Kidney (tissue), 22 donors: ENCODE measurements at places on chromosomes 7 and 10. TPM values are rescaled to one million over a fixed set of nuclear protein-coding genes. Genes with fewer than 3 reads are reported as not detected.

Gene GALNT17
- polyA plus RNA-seq, result 5.5 TPM

DNA sequence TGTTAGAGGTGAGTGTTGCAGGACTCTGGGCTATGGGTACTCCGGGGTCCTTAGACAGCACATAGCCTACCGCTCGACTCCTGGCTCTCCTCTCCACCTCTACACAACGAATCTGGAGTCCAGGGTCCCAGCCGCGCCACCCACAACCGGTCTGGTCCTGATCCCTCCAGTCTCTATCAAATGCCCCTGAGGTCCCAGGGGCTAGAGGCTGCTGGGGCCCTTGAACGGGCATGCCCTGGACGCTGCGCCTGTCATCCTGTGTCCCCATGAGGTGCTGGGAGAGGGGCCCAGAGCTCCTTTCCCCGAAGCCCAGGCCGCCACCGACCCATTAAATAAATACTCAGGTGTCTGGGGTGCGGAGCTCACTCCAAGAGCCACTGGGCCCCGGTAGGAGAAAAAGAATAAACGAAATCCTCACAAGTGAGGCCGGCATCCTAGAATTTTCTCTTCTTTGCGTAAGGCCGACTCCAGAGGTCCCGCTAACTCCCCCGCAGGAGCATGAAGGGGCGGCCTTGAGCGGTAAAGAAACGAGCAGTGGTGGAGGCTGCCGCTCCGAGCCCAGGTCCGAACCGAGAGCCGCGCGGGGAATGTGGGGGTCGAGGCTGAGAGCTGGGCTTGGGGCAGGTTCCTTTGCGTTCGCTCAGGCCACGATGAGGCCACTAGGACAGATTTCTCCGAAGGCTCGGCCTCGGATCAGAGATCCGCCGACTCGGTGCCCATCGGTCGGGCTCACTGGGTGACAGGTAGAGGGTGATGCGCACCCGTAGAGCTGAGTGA, 166.7 kb downstream of the NRF1 start:
- H3K27ac ChIP-seq, result no peak overlapping the region
- H3K4me3 ChIP-seq, result no peak overlapping the region
- no peaks in the 10 kb centered on the region for H3K36me3 ChIP-seq
- H3K27me3 ChIP-seq, result peaks cover 28% of the 10 kb centered on the region
- peaks cover 18% of the 10 kb centered on the region for H3K4me1 ChIP-seq

DNA sequence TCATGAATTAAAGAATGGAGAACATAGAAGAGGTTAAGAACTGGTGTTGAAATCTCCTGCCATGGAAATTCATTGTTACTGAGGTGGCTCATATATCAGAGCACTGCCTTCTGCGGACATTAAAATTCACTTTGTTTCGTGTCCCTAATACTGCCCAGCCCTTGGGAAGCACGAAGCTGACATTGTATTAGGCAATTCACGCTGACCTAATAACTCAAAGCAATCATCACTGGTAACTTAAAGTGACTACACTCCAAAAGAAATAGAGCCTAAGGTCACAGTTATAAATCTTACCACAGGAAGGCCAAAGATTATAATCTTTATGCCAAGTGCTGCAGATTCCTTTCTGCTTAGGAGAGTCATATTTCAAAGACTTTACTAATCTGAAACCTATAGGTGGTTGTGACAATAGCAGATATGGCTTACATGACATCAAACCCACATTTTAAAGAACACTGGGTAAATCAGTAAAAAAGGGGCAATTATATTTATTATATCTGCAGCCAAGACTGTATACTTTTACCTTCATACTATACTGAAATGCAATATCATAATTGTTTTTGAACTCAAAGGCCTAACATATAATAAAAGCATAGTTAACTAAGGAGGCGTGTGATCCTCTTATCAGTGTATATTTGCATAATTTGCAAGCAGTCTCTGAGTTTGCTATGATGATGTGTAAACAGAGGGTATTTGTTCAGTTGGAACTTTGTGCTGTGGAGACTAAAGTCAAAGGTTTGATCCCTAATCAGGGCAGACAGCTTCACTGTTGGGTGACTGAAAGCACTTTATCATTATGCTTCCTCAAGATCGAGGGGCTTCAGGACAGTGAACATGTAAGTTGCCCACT, 51.9 kb upstream of the CAPZA2 start:
- DNase-seq, result no peak
- peaks cover 31% of the 10 kb centered on the region for H3K4me1 ChIP-seq
- no peaks in the 10 kb centered on the region for H3K27me3 ChIP-seq
- H3K36me3 ChIP-seq, result no peaks in the 10 kb centered on the region
- H3K4me3 ChIP-seq, result no peak overlapping the region

DNA sequence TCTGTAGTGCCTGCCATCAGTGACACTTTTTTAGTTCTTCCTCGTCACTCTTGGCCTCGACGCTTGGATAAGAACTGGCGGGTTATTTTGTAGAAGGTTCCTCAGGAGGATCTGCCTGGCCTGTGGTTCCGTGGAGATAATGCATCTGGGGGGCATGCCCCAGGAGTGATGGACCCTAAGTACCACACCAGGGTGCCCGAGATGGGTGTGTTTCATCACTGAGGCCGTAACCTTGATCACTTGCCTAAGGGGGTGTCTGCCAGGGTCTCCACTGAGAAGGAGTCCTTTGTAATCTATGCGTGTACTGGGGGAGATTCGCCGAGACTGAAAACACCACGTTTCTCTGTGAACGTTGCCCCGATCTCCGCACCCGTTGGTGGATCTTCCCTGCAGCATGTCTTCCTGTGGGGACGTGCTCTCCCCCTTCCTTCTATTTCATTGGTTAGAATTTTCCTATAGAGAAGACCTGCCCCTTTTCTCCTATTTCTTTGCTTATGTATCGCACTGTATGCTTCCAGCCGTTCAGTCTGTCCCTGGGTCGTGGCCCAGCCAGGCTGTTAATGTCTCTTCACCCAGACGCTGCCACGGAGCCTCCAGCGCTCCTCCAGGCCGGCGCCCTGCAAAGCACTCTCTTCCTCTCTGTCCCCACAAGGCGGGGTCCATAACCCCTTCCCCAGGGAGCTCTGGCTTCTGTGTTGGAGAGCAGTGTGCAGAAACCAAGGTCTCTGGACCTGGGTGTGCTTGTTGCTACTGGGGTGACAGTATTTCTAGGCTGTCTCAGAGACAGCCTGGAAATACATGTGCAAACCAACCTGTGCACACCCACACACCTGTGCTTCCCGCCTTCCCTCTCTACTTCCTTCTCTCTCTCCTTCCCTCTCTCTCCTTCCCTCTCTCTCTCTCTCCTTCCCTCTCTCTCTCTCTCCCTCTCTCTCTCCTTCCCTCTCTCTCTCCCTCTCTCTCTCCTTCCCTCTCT, 14.4 kb upstream of the DPYSL4 start:
- H3K27ac ChIP-seq, result no peak overlapping the region
- H3K4me3 ChIP-seq, result no peak overlapping the region
- no peaks in the 10 kb centered on the region for H3K4me1 ChIP-seq
- no peaks in the 10 kb centered on the region for H3K27me3 ChIP-seq
- no peaks in the 10 kb centered on the region for H3K36me3 ChIP-seq

DNA sequence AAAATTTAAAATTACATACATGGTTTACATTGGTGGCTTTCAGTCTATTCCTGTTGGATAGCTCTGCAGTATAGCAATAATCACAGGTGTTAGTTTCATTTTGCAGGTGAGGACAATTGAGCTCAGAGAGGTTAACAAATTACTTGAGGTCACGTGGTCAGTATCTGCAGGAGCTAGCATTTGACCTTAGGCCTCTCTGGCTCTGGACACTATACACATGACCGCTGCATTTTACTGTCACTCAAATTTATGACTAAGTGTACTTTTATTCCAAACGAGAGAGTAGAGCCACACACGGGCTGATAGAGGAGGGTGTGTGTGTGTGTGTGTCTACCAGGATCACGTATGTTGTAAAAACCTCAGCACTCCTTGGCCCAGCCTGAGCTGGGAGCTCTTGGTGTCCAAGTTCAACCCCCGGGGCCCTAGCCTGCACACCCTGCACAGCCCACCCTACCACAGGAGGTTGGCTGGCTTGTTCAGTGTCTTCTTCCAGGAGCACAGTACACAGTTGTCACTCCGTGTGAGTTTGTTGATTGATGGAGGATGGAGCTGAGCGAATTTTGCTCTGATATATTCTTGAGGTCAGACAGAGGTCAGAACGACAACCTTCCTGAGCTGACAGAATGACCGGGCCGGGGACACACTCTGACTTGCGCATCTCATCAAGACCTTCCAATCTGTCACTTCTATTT, 272.7 kb downstream of the GFRA1 start:
- no peak overlapping the region for H3K4me3 ChIP-seq
- H3K27ac ChIP-seq, result no peak overlapping the region
- no peaks in the 10 kb centered on the region for H3K4me1 ChIP-seq
- H3K36me3 ChIP-seq, result no peaks in the 10 kb centered on the region
- no peaks in the 10 kb centered on the region for H3K27me3 ChIP-seq

Gene PITX3
- polyA plus RNA-seq, result 0.39 TPM

DNA sequence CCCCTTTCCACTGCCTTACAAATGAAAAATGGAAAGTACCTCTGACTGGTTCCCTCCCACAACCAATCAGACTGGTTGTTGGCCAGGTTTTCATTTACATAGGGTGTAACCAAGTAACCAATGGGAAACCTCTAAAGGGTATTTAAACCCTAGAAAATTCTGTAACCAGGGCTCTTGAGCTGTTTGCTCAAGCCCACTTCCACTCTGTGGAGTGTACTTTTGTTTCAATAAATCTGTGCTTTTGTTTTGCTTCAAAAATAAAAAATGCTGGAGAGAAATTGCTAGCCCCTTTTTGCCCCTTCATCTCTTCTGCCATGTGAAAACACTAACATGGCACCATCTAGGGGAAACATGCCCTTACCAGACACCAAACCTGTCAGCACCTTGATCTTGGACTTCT, 129.5 kb downstream of the AHR start:
- H3K4me1 ChIP-seq, result no peaks in the 10 kb centered on the region
- H3K4me3 ChIP-seq, result no peak overlapping the region
- H3K27me3 ChIP-seq, result no peaks in the 10 kb centered on the region
- no peak for DNase-seq
- H3K27ac ChIP-seq, result no peak overlapping the region

- no peak overlapping the region for H3K4me3 ChIP-seq
- peaks cover 3% of the 10 kb centered on the region for H3K4me1 ChIP-seq
- H3K36me3 ChIP-seq, result no peaks in the 10 kb centered on the region
- peak; percentile 55 for DNase-seq
Observed at GRCh38 chr7:367351-367901, 77.5 kb downstream of the FOXL3 start.

GRCh38 chr10:25888627-25889026, 45.4 kb upstream of the MYO3A start:
- H3K27me3 ChIP-seq, result no peaks in the 10 kb centered on the region
- H3K4me3 ChIP-seq, result no peak overlapping the region
- no peaks in the 10 kb centered on the region for H3K4me1 ChIP-seq
- H3K36me3 ChIP-seq, result no peaks in the 10 kb centered on the region

Gene SKIDA1
- 0.71 TPM for polyA plus RNA-seq

- no peak overlapping the region for H3K27ac ChIP-seq
- no peak overlapping the region for H3K4me3 ChIP-seq
- DNase-seq, result no peak
- no peaks in the 10 kb centered on the region for H3K4me1 ChIP-seq
- no peaks in the 10 kb centered on the region for H3K27me3 ChIP-seq
Observed at GRCh38 chr7:27590416-27590815, 72.3 kb downstream of the HIBADH start.
